ENCODE measurements at places on chromosomes 16 and 17.

DNA sequence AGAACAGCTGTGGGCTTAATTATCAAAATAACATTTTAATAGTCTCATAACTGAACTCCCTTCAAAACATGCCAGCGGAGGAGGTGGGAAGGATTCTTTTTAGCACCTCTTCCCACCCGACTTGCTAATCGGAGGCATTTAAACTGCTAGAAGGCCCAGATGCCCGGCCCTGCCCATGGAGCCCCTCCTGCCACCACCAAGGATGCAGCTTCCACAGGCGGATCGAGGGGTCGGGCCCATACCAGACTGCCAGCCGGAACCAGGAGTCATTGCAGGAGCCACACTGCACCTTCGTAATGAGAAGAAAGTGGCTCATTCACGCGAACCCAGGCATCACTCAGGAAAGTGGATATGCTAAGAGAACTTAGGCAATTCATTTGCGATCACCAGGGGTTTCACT lies 201.2 kb downstream of the C16orf78 start:
- DNase-seq, result no peak

- no peak for DNase-seq
Observed at GRCh38 chr16:8634991-8635736, 13.7 kb downstream of the METTL22 start.

GRCh38 chr16:58933186-58933585 lies 199.1 kb upstream of the GOT2 start:
- no peak for DNase-seq

- no peak for DNase-seq
Observed at GRCh38 chr17:29870836-29871465, 59.1 kb downstream of the SSH2 start.

DNA sequence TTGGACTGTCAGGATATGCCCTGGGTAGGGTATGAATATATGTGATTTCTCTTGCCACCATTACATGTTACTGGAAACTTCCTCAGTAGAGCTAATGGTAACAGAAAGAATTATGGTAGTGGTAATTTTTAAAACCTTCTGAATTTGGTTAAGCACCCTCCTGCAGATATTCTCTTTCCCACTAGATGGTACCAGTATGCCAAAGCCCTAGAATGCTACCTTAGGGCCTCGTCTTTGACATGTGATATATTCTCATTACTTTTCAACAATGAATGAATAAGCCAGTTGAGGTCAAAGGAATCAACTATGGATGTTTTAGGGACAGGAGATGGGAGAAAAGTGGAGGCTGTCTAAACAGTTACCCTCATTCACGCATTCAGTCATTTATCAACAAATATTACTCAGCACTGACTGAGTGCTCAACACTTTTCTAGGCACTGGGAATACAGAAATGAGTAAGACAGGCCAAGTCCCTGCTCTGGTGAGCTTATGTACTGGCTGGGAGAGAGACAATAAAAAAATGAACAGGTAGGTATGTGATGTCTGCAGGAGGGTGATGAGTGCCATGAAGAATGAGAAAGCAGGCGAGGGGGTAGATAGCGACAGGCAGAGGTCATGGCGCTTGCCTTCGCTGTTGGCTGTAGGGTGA lies 14.7 kb downstream of the CDH13 start:
- no peak for DNase-seq

GRCh38 chr17:34527136-34527907 lies 52.1 kb upstream of the TMEM132E start:
- DNase-seq, result no peak

GRCh38 chr17:28550858-28551257 lies 1.6 kb downstream of the UNC119 start:
- no peak for DNase-seq

GRCh38 chr17:36777118-36777517 lies 160.2 kb upstream of the LHX1 start:
- no peak for DNase-seq

DNA sequence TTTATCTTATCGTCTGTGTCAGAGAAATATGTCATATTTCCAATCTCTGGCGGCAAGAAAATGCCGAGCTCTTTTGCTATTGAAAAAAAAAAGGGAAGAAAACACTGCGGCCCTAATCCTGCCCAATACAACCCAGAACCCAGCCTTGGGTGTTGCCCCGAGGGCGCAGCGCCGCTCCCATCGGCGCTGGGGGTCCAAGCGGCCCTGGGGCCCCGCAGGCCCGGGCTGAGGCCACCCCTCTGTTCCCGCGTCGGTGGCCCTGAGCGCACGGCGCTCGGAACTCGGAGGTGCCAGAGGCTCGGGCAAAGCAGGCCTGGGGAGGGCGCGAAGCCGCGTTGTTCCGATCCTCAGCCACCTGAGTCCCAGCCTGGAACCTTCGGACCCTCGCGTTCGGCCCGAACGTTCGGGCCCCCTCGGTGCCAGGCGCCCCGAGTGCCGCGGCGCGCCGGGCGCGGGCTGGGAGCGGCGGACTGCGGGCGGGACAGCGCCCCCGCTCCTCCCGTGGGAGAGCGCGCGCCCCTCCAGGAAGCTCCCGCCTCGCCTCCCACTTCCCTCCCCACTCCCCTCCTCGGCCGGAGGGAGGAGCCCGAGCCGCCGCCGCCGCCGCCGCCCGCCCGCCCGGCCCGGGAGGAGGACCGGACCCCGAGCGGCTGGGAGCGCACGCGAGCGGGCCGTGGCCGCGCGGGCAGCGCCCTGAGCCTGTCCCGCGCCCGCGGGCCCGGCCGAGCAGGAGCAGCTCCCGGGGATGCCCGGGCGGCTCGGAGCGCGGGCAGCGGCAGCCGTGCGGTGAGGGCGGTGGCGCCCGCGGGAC lies at the start of gene CPNE2:
Gene CPNE2, plus strand, starts transcription at position 609 of the 811 bp plus-strand sequence. CDS start 18,160 bp downstream, outside the sequence.
- DNase-seq, result no peak

GRCh38 chr16:54165174-54165911 lies 121.2 kb downstream of the IRX3 start:
- DNase-seq, result no peak

- DNase-seq, result no peak
Observed at GRCh38 chr16:84281074-84281473, 13.6 kb upstream of the WFDC1 start.
